Natural killer cell treated with Interleukin-12 subunit alpha and Interleukin-12 subunit beta and Interleukin-15 and Interleukin-18, amount 100 ng/mL, for 72 hours (primary cell): ENCODE measurements at places on chromosomes 2 and 18. TPM values are rescaled to one million over a fixed set of nuclear protein-coding genes. Genes with fewer than 3 reads are reported as not detected.

ATL2 gene
- total RNA-seq, result 69.8 TPM

LRATD1 gene
- not detected for total RNA-seq

SERPINB12 gene
- not detected for total RNA-seq

POU3F3 gene
- not detected for total RNA-seq

SERPINB10 gene
- 5.1 TPM for total RNA-seq

ALPP gene
- total RNA-seq, result not detected

C2orf78 gene
- total RNA-seq, result not detected

FSHR gene
- not detected for total RNA-seq

LNPK gene
- 35.9 TPM for total RNA-seq

ACMSD gene
- total RNA-seq, result not detected

MZT2B gene
- total RNA-seq, result 179 TPM

MDH1B gene
- not detected for total RNA-seq

ANKRD29 gene
- not detected for total RNA-seq

DSG4 gene
- total RNA-seq, result not detected

ABCB11 gene
- total RNA-seq, result 0.06 TPM

TMEM178A gene
- total RNA-seq, result not detected

SAG gene
- 0.05 TPM for total RNA-seq

EFHD1 gene
- 0.24 TPM for total RNA-seq
